ENCODE measurements at places on chromosomes 4 and X.

GRCh38 chrX:23742174-23742696 lies 841 bp downstream of the ACOT9 start:
- peaks cover 6% of the 10 kb centered on the region for H3K4me1 ChIP-seq
- no peak for DNase-seq
- no peaks in the 10 kb centered on the region for H3K27me3 ChIP-seq
- peak overlapping the region; percentile 46 for H3K4me3 ChIP-seq
- H3K27ac ChIP-seq = peak overlapping the region; percentile 78

GRCh38 chr4:1285790-1286553 lies 3.7 kb upstream of the MAEA start:
- H3K27ac ChIP-seq = no peak overlapping the region
- DNase-seq = no peak
- no peaks in the 10 kb centered on the region for H3K36me3 ChIP-seq

GRCh38 chr4:187782286-187782824 lies 213.2 kb upstream of the ZFP42 start:
- no peak overlapping the region for H3K27ac ChIP-seq
- H3K27me3 ChIP-seq = no peaks in the 10 kb centered on the region
- no peaks in the 10 kb centered on the region for H3K36me3 ChIP-seq
- no peak overlapping the region for H3K4me3 ChIP-seq

- no peak overlapping the region for H3K27ac ChIP-seq
- H3K36me3 ChIP-seq = no peaks in the 10 kb centered on the region
- no peaks in the 10 kb centered on the region for H3K27me3 ChIP-seq
Measured at GRCh38 chrX:37922928-37923327, 75.6 kb upstream of the DYNLT3 start.

GRCh38 chrX:53262918-53263394 lies 18.4 kb downstream of the IQSEC2 start:
- no peak overlapping the region for H3K4me3 ChIP-seq
- H3K27ac ChIP-seq = no peak overlapping the region
- H3K27me3 ChIP-seq = no peaks in the 10 kb centered on the region
- no peaks in the 10 kb centered on the region for H3K36me3 ChIP-seq
- H3K4me1 ChIP-seq = peaks cover 11% of the 10 kb centered on the region

- no peak overlapping the region for H3K27ac ChIP-seq
- H3K4me3 ChIP-seq = no peak overlapping the region
- DNase-seq = no peak
- H3K4me1 ChIP-seq = no peaks in the 10 kb centered on the region
Measured at GRCh38 chr4:102945066-102945465, 74.4 kb downstream of the SLC9B1 start.

- no peak overlapping the region for H3K4me3 ChIP-seq
- no peaks in the 10 kb centered on the region for H3K4me1 ChIP-seq
- no peaks in the 10 kb centered on the region for H3K27me3 ChIP-seq
- H3K36me3 ChIP-seq = no peaks in the 10 kb centered on the region
- H3K27ac ChIP-seq = no peak overlapping the region
- DNase-seq = no peak
Measured at GRCh38 chrX:147226801-147227200, 412.3 kb upstream of the CXorf51A start.

DNA sequence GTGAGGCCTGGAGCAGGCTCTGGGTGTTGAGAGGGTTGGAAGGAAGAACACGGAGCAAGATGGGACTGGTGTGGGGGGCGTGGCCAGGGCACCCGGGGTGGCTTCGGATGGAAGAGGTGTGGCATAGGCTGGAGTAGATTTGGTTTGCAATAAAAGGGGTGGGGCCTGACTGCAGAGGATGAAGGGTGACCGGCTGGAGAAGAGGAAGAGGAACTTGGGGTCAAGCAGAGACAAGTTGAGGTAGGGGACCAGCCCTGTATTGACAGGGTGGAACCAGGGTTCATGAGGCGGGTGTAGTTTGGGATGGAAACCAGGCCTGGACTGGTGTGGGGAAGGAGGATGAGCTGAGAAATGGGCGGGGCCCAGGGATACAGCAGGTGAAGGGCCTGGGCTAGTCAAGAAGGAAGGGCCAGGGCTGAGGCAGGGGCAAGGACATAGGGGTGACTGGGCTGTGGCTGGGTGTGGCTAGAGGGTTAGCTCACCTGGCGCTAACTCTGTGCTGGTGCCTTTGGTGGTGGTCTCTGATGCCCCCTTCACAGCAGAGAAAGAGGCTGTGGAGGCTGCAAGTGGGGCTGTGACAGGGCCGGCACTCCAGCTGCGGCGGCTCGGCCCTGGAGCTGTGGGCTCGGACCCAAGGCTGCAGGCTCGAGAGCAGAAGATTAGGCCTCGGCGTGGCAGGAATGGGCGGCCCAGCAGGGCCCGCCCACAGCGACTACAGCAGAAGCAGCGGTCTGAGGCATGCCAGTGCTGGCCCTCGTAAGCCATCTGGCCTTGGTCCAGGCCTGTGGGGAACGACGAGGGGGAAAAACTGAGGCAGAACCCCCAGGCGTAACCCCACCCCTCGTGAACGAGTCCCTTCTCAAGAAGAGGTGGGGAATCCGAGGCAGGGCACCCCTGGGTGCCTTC lies 5.0 kb downstream of the PLP2 start:
- H3K4me1 ChIP-seq = peaks cover 12% of the 10 kb centered on the region
- no peaks in the 10 kb centered on the region for H3K36me3 ChIP-seq
- DNase-seq = no peak
- H3K4me3 ChIP-seq = no peak overlapping the region
- H3K27me3 ChIP-seq = no peaks in the 10 kb centered on the region
- H3K27ac ChIP-seq = peak overlapping the region; percentile 60

- no peak for DNase-seq
- no peaks in the 10 kb centered on the region for H3K36me3 ChIP-seq
- H3K27me3 ChIP-seq = no peaks in the 10 kb centered on the region
Measured at GRCh38 chrX:33831211-33831610, 300.9 kb downstream of the FAM47A start.

DNA sequence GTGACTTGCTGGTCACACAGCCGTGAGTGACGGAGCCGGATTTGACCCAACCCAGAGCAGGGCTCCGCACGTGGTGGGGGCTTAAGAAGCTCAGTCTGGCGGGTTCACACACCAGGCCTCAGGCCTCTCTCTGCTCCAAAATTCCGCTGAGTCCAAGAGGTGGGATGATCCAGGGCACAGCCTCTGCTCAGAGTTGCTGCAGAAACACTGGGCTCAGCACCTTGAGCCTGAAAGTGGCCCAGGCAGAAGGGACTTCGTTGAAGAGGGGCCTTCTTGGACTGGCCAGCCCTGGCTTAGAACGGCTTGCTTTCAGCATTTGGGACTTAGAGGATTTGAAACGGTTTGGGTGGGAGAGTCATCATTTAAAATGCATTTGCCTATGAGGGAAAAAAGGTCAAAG lies 21.2 kb downstream of the EVC start:
- H3K27me3 ChIP-seq = no peaks in the 10 kb centered on the region
- H3K4me1 ChIP-seq = no peaks in the 10 kb centered on the region
- no peak overlapping the region for H3K4me3 ChIP-seq
- H3K27ac ChIP-seq = no peak overlapping the region
- no peaks in the 10 kb centered on the region for H3K36me3 ChIP-seq

DNA sequence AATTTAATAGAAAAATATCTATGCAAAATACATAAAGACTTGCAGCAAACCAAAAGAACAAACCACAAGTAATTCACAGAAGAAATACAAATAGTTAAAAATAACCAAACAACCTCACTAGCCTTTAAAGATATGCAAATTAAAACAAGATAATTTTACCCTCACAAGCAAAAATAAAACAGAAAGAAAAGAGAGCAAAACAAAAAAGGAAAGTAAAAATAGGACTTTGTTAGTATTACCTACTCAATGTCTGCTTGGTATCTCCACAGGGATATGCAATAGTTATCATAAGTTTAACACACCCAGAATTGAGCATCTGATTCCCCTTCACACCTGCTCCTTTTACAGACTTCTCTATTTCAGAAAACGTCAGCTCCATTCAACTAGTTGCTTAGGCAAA lies 737.5 kb upstream of the MAGEB2 start:
- no peaks in the 10 kb centered on the region for H3K36me3 ChIP-seq
- H3K4me3 ChIP-seq = no peak overlapping the region
- H3K27me3 ChIP-seq = no peaks in the 10 kb centered on the region
- no peak overlapping the region for H3K27ac ChIP-seq
- DNase-seq = no peak
- H3K4me1 ChIP-seq = no peaks in the 10 kb centered on the region

DNA sequence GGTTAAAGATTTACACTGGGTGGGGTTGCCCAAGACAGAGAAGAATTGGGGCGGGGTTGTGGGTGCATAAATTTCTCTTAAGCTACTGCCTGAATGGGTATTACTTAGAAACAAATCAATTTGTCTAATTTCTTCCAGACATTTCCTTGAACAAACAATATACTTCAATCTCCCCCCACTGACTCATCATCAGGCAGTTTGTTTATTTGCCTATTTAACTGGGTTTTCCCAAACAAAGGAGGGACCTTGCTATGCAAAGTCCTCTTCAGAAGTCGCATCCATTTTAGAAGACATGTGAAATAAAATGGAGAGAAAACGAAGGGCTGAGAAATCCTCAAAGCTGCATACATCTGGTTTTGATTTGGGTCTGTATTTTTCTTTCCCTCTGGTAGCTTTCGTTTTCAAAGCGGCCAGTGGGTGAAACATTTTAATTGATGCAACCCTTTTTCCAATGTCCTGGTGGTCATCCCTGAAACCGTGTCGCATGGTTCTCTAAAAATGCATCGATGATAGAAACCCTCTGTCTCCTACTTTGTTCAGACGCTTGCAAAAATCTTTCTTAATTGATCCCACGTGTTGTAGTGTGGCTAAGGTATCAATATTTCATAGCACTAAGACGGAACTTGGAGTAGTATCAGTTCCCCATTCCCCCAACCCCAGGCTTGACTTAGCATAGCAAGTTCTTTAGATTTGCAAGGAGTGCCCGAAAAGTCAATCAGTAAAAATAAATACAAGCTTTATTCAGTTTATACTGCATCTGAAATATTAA lies 115.1 kb upstream of the MXRA5 start:
- H3K27me3 ChIP-seq = no peaks in the 10 kb centered on the region
- no peaks in the 10 kb centered on the region for H3K4me1 ChIP-seq
- DNase-seq = no peak
- no peak overlapping the region for H3K27ac ChIP-seq
- H3K4me3 ChIP-seq = no peak overlapping the region

- DNase-seq = no peak
- H3K27me3 ChIP-seq = no peaks in the 10 kb centered on the region
- H3K4me3 ChIP-seq = peak overlapping the region; percentile 61
- no peaks in the 10 kb centered on the region for H3K4me1 ChIP-seq
Measured at GRCh38 chr4:89837385-89837992, 528 bp upstream of the SNCA start.

DNA sequence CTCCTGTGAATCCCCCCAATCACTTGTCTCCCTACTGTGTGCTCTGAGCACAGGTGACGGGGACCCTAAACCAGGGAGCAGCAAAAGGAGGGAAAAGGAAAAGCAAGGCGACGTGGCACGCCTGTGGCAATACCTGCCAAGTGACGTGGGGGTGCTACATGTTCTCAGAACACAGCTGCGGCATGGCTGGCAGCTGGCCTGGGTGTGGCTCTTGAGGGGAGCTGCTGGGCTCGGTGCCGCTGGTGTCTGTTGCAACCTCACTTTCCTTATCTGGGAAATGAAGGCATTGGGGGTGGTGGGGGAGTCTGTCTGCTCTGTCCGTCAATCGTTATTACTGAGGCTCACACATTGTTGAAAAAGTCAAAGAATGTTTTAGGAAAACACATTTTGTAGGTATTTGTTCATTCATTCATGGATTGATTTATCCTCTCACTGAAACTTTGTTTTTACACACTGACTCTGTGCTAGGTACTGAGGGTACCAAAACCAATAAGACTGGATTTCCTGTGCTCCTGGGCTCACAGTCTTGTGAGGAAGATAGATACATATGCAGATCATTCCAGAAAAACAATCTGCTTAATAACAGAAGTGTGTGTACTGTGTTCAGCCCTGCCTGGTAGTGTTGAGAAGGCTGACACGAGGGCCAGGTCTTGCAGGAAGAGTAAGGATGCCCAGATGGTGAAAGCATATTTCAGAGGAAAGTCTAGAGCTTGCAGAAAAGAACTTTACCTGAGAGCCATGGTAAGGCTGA lies 217.6 kb downstream of the PTTG2 start:
- no peak overlapping the region for H3K4me3 ChIP-seq
- H3K36me3 ChIP-seq = no peaks in the 10 kb centered on the region
- H3K4me1 ChIP-seq = peaks cover 36% of the 10 kb centered on the region

DNA sequence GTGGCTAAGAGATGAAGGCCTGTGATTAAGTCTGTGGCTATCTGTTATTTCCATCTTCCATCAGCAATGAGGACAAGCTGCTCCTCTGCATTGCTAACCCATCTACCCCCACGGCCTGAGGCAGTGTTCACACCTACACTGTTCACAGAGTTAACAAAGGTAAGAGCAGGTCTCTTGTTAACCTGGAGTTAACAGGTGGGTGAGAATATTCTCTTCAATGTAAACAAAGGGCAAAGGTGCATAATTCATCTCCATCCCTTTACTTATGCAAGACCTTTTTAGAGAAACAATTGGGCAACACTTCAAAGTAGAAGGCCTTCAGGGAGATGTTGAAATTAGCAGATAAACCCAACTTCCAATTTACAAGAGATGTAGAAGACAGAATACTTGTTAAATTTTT lies 2.8 kb downstream of the SLC35A2 start:
- no peak overlapping the region for H3K4me3 ChIP-seq
- no peak overlapping the region for H3K27ac ChIP-seq
- H3K4me1 ChIP-seq = peaks cover 11% of the 10 kb centered on the region
- H3K27me3 ChIP-seq = no peaks in the 10 kb centered on the region
- no peak for DNase-seq

DNA sequence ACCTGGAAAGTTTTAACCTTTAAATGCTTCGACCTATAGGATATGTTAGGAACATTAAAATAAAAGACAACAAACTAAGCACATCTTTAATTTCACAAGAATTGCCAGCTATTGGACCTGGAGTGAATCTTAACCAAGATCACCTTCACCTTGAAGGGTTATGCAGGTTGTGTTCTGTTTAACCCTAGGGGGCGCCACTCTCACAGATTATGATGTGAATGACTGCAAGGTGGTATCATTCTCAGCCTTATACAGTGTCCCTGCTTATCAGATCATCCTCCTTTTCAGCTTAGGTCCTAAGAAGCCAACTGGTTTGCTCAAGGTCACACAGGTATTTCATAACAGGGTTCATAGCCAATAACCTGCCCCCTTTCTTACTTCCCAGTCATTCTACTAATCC lies 23.5 kb downstream of the INTS6L start:
- no peak overlapping the region for H3K4me3 ChIP-seq
- no peaks in the 10 kb centered on the region for H3K27me3 ChIP-seq
- H3K36me3 ChIP-seq = no peaks in the 10 kb centered on the region
- no peak for DNase-seq
- H3K4me1 ChIP-seq = peaks cover 10% of the 10 kb centered on the region

GRCh38 chrX:2398064-2398656 lies 102.6 kb downstream of the DHRSX start:
- peaks cover 10% of the 10 kb centered on the region for H3K4me1 ChIP-seq
- no peaks in the 10 kb centered on the region for H3K27me3 ChIP-seq
- no peak for DNase-seq
- H3K36me3 ChIP-seq = no peaks in the 10 kb centered on the region
- H3K27ac ChIP-seq = no peak overlapping the region
- H3K4me3 ChIP-seq = no peak overlapping the region

DNA sequence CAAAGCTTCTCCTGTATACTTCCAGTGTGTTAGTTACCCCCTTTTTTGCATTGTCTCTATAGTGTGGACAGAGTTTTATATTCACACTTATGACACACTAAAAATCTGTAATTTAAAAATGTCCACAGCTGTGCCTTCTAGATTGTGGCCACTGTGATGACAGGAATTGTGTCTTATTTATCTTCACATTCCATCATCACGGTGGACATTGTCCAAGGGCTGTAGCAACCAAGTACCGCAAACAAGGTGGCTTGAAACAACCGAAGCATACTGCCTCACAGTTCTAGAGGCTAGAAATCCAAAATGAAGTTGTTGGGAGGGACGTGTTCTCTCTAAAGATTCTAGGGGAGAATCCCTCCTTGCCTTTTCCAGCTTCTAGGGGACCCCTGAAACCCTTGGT lies 32.3 kb downstream of the CHRNA9 start:
- no peaks in the 10 kb centered on the region for H3K36me3 ChIP-seq
- DNase-seq = no peak
- no peaks in the 10 kb centered on the region for H3K4me1 ChIP-seq

Data from vagina (tissue), 2 donors.